Spinal cord (tissue), 10 donors: ENCODE measurements at places on chromosomes 4 and X. TPM values are rescaled to one million over a fixed set of nuclear protein-coding genes. Genes with fewer than 3 reads are reported as not detected.

Gene PPP2R2C
- total RNA-seq, result 17.2 TPM

Gene HEPH
- total RNA-seq, result 31.7 TPM

Gene MAGEA12
- not detected for total RNA-seq

Gene TMEM156
- 2.5 TPM for total RNA-seq

Gene MFAP3L
- 18.2 TPM for total RNA-seq

Gene SHOX
- total RNA-seq, result 0.06 TPM
